ENCODE measurements at places on chromosomes 13 and 19.
A peak's percentile ranks its signal among the peaks of the same experiment; 100 is the strongest.

- no peak for DNase-seq
Observed at GRCh38 chr19:5690955-5691821, 1.1 kb downstream of the RPL36 start.

DNA sequence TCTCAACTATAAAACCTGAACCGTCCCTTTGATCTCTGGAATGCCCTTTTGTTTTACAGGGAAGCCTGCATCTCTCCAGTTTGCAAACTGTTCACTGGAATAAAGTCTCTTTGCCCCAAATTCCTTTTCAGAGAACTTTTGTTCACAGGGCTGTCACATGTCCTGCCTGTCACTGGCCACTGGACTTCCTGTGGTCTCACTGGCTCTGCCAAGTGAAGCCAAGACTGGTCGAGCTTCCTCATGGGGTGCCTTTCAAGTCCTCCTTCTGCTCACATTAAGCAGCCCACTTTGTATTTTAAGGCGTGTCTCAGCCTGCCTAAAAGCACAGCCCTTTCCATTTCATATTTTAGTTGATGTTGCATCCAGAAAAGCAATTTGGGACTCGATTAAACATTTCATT is 215.7 kb downstream of the KATNAL1 start:
- no peak for DNase-seq

GRCh38 chr19:16791942-16792341 is 37.3 kb upstream of the SIN3B start:
- no peak for DNase-seq

DNA sequence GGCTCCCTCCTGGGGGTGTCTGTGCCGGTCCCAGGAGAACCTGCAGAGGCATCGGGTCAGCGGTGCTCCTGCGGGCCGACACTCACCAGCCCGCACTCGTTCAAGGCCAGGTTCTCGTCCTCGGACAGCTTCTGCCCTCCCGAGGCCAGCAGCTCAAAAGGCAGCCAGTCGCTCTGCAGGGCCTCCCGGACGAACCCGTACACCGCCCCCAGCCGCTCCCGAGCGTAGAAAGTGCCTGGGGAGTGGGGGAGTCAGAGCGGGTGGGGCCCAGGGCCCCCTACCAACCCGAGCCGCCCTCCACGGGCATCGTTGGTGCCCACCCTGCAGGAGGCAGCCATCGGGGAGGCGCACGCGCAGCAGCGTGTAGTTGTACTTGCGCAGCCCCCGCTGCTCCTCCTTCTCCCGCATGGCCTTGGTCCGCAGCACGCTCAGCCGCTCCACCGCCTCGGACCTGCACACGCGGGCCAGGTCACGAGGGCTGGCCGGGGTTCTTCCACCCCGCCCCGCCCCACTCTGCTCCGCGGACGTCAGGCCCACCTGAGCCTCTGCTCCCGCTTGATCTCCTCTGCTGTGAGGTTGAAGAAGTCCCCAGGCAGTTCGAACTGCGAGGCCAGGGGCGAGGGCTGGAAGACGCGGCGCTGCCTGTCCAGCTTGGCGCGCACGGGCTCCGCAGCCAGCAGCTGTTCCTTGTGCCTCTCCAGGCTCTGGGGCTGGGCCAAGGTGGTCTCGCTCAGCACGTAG is 11.5 kb downstream of the UBXN6 start:
- no peak for DNase-seq

DNA sequence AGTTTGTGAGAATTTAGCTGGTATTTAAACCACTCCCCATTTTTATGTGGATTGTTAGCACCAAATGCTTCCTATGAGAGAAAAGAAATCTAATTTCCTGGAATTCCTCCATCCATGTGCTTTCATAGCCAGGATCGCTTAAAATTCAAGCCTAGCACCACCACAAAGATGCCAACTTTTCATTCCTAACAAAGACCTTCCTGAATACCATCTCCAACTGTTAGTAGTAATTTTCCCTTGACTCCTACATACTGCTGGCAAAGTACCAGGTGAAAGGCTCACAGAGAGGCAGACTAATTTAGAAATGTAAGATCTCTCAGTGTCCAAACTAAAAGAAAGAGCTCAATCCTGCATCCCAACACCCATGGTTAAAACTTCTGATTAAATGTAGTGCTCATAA is 386.3 kb downstream of the KCTD12 start:
- no peak for DNase-seq

GRCh38 chr19:44611812-44612295 is 1.5 kb upstream of the IGSF23 start:
- no peak for DNase-seq

GRCh38 chr13:27203186-27203585 is 31.6 kb upstream of the USP12 start:
- no peak for DNase-seq

DNA sequence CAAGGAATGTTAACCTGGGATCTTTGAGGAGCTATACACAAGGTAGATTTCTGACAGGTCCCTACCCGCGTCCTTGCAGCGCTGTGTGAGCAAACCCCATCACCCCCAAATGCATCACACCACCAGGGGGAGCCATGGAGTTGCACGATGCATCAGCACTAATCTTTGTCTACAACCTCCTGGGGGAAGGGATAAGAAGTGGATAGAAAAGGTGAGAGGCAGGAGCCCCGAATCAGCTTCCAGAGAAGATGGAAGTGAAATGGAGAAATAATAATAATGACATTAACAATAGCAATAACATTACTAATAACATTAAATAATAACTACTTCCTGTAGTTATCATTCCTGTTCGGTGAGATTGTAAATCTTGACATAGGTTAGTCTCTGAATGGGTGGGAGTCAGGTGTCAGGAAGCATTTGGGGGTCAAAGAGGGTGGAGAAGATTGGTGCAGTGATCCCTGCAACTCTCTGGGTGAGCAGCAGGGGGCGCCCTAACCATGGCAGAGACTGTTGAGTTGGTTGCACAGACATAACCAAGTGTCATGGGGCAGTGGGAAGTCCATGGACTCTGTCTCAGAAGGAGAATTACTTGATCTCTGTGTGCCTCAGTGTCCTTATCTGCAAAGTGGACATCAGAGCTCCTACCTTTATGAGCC is 16.5 kb downstream of the SIGLEC7 start:
- DNase-seq: peak; percentile 88

- no peak for DNase-seq
Observed at GRCh38 chr19:5048727-5049553, 80.0 kb downstream of the KDM4B start.

DNA sequence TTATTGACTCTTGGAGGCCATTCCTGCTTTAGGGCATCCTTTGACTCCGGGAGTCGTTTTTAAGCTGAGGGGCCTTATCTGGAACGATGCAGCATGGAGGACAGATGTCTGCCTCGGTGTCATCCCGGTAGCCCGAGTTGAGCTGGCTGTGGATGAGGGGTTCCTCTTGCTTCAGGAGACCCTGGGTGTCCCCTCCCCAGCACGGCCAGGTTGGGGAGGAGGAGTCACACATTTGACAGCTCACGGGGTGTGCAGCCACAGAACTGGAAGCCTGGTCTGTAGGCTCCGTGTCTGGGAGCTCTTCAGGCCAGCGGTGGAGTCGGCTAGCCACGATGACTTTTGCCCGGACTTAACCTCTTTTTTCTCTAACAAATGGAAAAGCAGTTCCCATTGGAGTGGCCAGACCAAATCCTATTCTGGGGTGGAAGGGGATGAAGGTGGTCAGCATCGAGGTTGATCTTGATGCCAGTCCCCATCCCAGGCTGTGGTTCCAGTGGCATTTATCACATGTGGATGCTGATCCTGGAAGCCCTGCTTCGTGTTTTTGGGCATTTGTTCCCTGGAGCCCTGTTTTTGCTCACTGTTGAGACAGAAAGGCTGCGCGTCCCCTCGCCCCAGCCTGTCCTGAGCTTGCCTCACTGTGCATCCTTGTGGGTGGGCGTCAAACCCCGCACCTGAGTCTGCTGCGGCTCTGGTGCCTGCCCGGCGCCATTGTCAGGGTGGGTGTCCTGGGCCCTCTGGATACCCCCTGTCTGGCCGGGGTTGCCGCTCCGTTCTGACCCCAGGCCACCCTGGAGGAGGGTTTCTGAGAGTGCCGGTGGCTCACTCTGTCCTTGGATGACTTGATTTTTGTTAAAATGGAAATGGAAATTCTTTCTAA is 12.0 kb downstream of the TFDP1 start:
- no peak for DNase-seq

- DNase-seq: no peak
Observed at GRCh38 chr19:52778811-52779210, 7.8 kb downstream of the ZNF600 start.

- no peak for DNase-seq
Observed at GRCh38 chr13:46894568-46894967, 2.3 kb downstream of the HTR2A start.

DNA sequence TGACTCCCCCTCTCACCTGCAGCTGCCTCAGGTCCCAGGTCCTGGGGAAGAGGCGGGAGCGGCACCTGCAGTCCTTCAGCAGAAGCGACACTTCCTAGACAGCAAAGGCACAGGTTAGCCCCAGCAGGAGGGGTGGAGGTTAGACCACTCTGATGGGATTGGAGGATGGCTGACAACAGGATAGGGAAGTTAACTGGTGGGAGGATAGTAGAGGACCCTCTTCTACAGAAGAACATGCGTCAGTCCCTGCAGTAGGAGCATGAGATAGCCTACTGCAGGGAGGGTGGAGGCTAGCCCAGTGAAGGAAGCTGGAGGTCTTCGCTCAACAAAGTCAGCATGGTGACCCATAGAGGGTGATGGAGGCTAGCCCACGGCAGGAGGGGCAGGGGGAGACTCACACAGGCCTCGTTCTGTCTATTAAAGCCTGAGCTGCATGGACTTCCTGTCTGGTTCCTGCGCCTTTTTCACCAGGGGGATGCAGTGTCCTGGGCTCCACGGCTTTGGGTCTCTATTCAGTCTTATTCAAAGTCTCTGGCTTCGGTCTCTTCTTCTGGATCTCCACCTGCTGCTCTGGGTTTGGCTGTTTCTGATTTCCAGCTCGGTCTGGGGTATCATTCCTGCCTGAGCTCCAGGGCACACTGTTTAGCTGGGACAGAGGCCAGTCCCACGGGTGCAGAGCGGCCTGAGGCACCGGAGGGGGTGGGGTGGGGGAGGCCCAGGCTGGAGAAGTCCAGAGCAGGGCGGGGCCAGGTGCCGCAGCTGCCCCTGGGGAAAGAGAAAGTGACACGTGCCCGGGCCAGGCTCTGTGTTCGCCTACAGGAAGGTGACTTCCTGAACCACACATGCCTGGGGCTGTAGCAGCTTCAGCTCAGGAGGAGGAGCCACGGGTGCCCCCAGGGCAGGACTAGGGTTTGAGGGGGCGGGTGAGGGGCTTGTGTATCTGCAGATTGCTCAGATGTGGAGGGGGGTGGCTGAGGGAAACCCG is 7.3 kb downstream of the IFNL3 start:
- DNase-seq: no peak

DNA sequence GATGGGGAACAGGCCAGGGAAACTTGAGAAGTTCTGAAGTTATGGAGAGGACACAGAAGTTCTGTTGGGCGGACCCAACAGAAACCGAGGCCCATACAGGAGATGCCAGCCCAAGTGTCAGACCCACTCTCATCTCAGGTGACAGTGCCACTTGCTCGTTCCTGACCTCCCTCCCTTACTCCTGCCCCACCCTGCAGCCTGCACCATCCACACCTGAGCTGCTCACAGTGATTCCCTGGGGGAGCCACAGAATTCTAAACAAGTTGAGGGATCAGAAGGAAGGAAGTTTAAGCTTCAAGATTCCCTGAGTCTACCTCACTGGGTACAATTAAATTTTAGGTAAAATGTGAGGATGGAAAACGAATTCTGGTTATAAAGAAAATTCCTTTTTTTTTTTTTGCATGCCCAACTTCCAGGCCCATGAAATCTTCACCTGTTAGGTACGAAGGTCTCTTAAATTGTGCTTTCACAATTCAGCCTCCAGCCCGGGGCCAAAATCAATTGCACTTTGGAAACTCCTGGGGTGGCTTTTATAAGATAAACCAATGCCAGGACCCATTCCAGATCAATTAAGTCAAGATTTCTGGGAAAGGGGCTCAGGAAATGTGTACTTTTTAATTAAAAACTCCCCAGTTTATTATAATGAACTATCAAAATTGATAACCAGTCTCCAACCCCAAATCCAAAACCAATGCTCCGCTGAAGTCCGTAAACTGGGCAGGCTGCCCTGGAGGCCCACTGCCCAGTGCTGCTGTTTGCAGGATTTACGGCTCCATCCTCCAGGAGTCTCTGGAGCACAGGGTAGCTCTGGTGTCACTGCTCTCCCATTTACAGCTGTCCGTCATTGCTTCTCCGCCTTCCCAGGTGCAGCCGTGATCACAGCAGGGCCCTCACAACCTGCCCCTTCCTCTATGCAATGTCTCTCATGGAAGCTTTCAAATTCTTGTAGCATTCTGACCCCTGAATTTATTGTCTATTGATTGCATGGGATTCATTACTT is 643.5 kb downstream of the UQCRFS1 start:
- DNase-seq: no peak

GRCh38 chr13:95207769-95208366 is 93.4 kb downstream of the ABCC4 start:
- no peak for DNase-seq

DNA sequence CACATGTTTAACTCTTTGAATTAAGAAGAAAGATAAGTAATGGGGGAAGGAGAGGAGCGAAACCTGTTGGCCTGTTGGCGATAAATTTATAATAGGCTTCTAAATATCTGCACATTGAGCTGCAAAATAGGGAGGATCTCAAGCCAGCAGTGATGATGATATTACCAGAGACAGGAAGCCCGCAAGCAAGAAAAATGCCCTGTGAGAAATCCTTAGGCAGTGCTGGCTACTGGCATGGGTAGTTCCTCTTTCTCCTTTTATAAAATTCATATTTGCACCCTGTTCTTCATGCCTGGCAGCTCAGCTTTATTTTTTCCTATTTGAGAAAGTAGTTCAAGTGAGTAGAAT is 858 bp upstream of the USP12 start:
- no peak for DNase-seq

GRCh38 chr19:2358548-2359173 is 1.4 kb upstream of the TMPRSS9 start:
- DNase-seq: no peak

DNA sequence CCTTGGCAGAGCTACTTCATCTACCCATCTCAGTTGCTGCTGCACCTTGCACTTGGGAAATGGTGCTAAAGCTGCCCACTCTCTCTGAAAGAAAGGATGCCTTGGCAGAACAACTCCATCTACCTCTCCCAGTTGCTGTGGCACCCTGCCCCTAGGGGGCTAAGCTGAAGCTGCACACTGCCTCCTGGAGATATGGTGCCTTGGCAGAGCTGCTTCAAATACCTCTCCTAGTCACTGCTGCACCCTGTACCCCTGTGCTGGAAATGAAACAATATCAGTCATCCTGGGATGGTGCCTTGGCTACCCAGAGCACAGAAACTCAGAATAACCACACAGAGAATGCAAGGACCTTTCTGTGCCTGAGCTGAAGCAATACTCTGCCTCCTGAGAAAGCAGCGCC is 615.8 kb downstream of the DIAPH3 start:
- no peak for DNase-seq

DNA sequence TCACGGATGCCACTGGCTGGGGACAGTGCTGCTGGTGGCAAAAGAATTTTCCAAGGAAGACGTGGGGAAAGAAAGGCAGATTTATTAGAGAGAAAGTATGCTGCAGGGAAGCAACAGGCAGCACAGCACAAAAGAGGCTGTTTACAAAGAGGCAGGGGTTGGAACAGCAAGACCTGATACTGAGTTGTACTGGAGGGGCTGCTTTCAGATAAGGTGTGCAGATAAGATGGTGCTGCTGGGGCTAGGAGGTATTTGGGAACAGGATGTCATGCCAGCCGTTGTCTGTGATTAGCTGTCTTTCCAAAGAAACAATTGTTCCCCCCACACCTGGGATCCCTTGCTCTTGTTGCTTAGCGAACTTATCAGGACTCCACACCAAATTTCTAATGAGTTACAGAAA is 2023.3 kb upstream of the PCDH20 start:
- no peak for DNase-seq
